ENCODE measurements at places on chromosomes 16 and 17.

DNA sequence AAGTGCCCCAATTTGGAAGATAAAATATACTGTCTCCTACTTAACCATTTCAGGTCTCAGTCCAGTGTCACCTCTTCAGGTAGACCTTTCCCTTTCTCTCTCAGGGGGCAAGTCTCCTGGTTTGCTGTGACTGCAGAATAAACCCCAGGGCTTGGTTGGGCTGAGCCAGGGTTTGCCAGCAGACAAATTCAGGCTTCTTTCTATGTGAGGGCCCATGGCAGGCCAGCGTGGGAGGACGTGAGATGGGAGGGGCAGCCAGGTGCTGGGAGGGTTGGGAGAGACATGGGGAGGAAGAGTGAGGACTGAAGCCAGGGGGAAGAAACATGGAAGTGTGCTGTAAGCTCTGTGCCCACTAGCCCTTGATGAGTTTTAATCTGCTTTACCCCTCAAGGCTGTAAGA is 163.2 kb downstream of the SPECC1 start:
- no peak for DNase-seq

DNA sequence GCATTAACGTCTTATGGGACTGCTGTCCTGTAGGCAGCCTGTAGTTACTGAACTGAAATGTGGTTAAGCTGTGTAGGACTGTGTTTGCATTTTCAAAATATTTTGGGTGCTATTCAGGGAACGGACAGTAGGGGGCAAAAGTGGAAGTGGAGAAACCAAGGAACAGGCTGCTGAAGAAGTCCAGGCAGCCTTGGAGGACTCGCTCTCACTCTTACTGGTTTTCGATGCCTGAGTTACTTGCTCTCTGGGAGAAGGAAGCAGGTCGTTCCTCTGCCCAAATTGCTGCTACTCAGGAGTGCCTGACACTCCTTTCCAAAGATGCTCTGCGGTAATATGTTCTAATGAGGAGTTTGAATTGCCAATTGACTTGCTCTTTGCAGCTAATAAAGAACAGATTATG is 64.5 kb upstream of the RBFOX1 start:
- no peak for DNase-seq

DNA sequence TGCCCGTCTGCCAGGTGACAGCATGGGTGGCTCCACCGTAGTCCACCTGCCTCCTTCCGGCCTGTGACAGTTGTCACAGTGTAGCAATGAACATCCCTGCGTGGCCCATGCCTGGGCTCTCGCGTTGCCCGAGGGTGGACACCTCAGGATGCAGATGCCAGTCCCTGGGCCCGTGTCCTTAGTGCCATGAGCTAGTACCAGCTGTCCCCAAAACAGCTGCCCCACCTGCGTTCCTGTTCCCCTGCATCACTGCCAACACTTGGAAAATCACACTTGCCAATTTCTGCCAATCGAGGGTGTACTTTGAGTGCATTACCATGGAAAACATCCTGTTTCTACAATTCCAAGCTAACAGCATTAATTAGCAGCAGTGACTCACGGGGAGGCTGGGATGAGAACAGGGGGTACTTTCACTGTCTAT is 9.0 kb upstream of the C16orf95 start:
- no peak for DNase-seq

- DNase-seq = peak; percentile 54
Measured at GRCh38 chr16:30381291-30382041, 895 bp downstream of the SEPTIN1 start.

DNA sequence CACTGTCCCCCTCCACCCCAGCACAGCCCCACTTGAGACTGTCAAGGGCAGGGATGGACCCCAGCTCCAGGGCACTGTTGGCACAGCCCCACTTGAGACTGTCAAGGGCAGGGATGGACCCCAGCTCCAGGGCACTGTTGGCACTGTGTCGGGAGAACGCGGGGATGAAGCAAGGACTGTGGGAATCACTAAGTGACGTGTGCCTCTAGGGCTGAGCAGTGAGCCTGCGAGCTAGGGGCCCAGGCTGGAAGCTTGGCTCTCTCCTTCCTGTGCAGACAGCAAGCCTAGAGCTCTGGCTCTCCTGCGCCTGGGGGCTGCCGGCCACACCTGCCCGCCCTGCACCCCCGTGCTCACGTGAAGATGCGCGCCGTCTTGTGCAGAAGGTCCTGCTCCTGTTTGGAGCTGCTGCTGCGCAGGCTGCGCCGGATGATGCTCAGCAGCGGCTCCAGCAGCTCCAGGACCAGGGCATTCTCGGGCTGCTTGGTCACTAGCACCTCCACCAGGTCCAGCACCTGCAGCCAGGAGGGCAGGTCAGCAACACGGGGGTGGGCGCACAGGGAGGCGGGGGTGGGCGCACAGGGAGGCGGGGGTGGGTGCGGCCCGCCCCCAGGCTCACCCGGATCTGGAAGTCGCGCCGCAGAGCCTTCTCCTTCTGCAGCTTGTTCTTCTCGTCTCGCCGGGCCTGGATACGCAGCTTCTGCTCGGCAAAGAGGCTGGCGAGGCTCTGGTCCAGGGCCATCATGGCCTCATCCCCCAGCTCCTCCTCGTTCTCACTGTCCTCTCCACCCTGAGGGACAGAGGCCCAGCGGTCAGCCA is 10.8 kb downstream of the MYBBP1A start:
- DNase-seq = no peak

DNA sequence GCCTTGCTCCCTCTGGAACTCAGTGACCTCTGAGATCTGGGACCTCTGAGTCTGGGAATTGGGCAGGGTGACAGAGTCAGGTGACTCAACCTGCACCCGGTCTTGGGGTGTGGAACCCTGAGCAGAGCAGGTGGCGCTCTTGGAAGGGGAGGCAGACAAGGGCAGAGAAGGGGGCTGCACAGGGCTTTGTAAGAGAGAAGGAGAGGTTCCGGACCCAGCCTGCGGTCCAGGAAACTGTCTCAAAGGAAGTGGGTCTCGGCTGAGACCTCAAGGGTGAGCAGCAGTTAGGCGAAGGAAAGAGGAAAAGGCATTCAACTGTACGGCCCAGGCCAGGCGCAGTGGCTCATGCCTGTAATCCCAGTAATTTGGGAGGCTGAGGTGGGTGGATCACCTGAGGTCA is 10.0 kb upstream of the RIPOR1 start:
- DNase-seq = no peak

- DNase-seq = no peak
Measured at GRCh38 chr16:78528265-78528664, 428.8 kb downstream of the WWOX start.

- DNase-seq = peak; percentile 34
Measured at GRCh38 chr16:68229431-68230175, 6.3 kb downstream of the ESRP2 start.

- no peak for DNase-seq
Measured at GRCh38 chr16:57536306-57537193, at the start of gene CCDC102A. Gene CCDC102A, minus strand, starts transcription at chr16:57536571. Its CDS starts 7,394 bp downstream, at chr16:57529177.

- no peak for DNase-seq
Measured at GRCh38 chr16:21227866-21228265, 5.6 kb upstream of the ANKS4B start.

DNA sequence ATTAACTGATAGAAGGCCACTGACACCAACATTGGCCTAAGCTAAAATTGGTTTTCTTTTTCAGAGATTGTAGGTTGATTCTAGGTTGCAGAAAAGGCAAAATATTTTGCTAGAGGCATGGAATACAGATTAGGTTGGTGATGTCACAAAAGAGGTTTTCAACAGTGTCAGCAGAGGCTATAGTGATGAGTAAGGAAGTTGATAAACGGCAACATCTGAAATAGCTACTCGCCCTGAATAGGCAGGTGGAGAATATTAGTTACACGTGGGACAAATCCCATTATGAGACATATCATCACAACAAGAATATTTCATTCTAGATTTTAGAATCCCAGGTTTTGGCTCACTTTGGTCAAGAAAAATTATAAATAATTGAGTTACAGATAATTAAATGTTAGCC is 1.5 kb upstream of the TOM1L1 start:
- DNase-seq = no peak

GRCh38 chr16:49855822-49856671 is at the start of gene ZNF423:
Gene ZNF423, minus strand, starts transcription at chr16:49856112. Its CDS starts 338 bp downstream, at chr16:49855774.
- no peak for DNase-seq

GRCh38 chr16:79042886-79043285 is 557.7 kb downstream of the MAF start:
- DNase-seq = no peak

GRCh38 chr17:76197911-76198310 is 42.4 kb downstream of the RNF157 start:
- DNase-seq = no peak

DNA sequence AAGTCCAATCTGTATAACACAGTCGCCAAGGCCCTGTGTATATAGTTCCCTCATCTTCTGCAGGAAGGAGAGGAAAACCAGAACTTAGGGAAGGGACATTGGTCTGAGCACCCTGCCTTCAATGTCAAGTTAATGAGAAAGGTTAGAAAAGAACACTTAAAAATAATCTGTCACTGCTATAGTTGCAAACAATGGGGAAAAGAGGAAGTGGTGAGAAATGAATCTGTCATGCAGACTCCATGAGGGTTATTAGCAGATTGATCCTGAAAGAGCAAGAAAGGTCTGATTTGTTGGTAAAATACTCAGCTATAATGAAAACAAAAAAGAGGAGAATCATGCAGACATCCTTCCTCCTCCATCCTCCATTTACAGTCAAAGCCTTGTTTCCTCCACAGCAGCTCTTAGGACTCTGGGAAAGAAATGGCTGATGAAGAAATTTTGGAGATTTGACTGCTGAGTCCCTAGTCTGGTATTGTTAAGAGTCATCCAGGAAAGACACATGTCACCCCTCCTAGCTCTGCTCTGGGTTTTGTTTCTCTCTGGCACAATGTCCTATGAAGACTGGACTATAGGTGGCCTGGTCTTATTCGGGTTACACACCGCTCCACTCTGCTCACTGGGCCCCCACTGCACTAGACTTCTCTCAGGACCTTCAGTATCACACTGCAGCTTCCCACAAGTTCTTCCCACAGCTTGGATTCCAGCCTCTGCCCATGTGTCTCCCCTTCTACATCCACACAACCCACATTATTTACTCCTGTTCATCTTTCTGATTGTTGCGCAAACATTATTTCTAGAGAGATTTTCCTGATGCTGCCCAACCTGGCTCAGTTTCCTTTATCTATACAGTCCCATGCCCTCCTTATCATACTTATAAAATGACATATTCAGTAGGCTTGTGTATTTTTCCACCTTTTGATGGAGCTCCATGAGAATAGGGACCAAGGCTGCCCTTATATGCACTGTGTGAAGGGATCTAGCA is 56.5 kb upstream of the XYLT1 start:
- DNase-seq = no peak

GRCh38 chr17:66115246-66115645 is 76.7 kb downstream of the CEP112 start:
- DNase-seq = no peak

DNA sequence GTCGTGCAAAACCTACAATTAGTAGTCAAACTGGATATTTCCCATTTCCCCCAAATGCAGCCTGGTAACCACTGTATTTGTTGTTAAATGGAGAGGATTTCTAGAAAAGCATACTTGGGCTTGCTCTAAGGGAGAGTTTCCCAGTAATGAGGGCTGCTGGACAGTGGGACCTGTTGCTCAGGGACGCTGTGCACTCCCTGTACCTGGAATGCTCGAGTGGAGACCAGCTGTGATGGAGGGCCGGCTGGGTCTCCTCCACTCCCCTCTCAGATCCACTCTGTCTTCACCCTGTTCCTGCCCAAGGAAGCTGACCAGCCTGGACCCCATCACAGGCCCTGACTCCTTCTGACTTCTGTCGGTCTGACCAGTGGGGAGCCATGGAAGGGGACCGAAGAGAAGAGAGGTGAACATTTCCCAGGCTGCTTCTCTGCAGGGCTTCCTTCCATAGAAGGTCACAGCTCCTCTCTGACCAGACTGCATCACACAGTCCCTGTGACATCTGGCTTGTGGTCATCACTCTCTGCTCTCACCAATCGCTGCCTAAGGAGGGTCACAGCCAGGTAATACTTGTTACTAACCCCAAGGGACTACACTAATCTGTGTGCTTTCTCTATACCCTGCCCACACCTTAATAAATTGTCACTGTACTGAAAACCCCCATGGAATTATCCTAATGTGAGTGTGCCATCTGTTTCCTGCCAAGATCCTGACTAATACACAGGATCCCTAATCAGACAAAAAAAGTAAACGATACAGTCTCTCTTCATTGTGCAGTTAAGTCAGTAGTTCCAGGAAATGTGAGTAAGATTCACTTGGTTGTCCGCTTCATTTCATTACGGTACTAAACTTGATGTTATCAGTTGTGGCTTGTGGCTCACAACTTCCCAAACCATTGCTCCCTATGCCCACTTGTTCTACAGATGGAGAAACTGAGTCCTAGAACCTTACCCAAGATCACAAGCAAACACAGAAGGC is 102.4 kb downstream of the CCT6B start:
- DNase-seq = no peak

GRCh38 chr16:17591655-17592405 is 121.1 kb upstream of the XYLT1 start:
- no peak for DNase-seq

DNA sequence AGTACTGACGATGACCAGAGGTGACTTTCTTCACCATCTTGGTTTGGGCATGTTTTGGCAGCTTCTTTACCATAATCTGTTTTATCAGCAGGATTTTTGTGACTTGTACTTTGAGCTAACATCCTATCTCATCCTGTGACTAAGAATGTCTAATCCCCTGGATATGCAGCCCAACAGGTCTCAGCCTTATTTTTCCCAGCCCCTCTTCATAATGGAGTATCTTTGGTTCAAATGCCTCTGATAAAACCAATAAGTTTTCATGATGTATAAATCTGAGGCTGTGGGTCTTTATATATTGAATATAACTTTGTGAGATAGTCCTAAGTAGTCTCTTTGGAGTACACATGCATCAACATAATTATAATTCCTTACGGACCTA is 186.9 kb upstream of the WSB1 start:
- no peak for DNase-seq

DNA sequence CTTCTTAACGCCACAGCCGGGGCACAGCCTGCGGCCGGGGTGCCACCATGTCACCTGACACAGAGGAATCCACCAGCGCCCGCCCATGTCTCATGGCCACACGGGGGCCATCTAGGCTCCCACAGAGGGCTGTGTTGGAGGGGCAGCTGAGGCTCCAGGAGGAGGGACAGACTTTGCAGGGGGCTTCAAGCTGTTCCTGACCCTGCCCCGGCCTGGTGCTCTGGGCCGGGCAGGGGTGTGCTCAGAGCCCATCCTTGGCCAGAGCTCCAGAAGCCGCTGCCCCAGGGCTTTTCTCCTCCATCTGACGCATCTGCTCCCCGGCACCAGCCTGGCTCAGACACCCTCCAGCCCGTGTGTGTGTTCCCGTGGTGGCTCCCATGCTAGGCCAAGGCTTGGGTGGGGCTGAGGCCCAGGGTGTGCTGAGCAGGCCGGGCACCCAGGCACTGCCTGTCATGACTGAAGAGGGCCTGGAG is 7.8 kb upstream of the SLC38A10 start:
- DNase-seq = no peak

GRCh38 chr16:25107466-25107792 is 4.1 kb upstream of the LCMT1 start:
- DNase-seq = no peak

DNA sequence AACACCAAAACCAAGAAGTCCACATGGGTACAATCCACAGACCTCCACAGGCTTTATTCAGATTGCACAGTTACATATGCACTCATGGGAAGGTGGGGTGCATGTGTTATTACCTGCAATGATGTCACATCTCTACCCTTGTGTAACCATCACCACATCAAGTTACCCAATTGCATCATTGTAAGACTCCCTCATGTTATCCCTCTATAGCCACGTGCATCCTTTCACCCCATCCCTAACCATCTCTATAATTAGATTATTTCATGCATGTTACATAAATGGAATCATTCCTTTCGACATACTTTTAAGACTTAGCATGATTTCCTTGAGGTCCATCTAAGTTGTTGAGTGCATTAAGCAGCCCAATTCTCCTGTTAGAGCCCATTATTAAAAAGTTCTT is 408.2 kb upstream of the C16orf82 start:
- no peak for DNase-seq

GRCh38 chr16:68083861-68084503 is 1.2 kb upstream of the NFATC3 start:
- DNase-seq = no peak
